ENCODE measurements at places on chromosomes 5 and 9.

GRCh38 chr5:112189391-112189790 lies 229.7 kb downstream of the EPB41L4A start:
- ATAC-seq: no peak

- ATAC-seq: peak; percentile 93
These were observed 13.5 kb upstream of the ANKRD18B start for GRCh38 chr9:33510262-33511183.

DNA sequence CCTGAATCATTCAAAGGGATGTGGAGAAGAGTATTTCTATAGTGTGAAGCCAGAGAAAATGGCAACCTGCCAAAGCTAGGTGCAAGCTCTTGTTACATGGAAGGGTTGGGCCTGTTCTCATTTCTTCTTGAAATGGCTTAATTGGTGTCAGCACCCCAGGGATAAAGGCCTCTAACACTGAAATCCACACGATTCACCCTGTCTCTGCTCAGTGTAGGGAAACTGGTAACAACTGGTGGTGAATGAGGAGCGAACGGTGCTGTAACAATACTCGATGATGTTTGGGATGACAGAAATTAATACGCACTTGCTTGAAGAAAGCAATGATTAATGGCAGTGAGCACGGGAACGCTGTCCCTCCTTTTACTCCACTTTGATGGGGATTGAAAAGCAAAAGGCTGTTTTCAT lies 16.2 kb downstream of the PBX3 start:
- peak; percentile 87 for ATAC-seq

GRCh38 chr5:9737265-9737664 lies 107.1 kb upstream of the TAS2R1 start:
- no peak for ATAC-seq

DNA sequence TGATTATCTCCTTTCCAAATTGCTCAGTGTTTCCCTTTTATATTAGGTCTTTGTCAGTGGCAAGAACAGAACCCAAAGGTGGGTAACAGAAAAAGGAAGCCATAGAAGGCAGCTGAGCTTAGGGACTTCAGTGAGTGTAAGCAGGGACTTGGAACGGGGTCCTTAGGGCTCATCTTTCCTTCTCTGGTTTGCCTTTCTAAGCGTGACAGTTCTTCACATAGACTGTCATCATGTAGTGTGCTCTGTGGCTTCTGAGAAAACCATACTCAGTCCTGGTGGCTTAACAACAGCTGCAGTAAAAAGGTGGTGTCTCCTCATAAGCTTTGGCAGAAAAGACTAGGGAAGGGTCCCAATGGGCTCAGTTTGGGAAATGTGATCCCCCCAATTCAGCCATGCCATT lies 108.8 kb downstream of the SLC12A2 start:
- no peak for ATAC-seq

DNA sequence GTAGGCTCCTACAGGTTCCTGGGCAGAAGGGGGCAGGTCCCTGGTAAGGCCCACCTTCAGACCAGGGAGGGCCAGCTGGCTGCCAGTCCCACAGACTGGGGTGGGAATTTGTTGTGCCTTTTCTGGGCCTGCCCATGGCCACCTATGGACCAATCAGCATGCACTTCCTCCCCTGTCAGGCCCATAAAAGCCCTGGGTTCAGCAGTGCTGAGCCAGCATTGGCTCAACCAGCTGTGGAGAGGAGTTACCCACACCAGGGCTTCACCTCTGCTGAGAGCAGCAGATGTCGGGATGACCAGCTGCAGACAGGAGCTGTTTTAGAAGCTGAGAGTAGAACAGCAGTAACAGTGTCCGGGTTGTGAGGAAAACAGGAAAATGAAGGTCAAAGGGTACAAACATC lies 373.4 kb upstream of the ACO1 start:
- no peak for ATAC-seq

GRCh38 chr5:52863715-52864290 lies 76.1 kb downstream of the ITGA1 start:
- no peak for ATAC-seq

DNA sequence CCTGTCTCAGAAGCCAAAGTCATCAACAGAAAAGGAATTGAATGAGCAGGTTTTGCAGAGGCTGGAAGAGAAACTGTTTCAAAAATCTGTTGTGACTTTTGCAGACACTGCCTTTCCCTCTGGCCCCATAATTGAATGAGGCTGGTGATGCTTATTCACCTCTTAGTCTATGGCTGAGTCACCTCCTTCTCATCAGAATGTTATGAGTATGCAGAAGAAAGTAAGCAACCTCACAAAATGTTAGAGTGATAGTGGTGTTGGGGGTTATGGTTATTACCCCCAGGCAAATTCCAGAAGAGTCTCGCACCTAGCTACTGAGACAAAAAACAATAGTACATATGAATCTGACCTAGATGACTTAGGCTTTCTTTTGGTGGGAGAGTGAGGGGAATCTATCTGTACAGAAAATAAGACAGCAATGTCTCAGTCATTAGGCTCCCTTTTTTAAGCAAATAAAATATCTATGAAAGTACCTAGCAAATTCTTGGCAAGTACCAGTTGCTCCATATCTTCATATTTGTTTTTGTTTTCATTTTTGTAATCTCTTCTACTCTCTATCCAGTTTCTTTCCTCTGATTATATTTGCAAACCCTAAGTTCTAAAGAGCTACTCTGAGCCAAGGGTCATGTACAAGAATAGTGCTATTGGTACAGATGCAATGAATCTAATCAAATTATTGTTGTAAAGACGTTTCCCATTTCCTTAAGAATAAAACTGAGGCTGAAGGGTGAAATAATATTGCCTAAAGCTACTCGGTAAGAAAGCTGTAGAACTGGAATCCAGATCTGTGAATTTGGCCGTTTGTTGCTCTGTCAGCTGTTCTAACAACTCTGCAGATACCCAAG lies 498.1 kb upstream of the TNC start:
- no peak for ATAC-seq

GRCh38 chr9:106479679-106480078 lies 383.3 kb upstream of the ZNF462 start:
- no peak for ATAC-seq

Measured in motor neuron (in vitro differentiated cells).